Stimulated activated CD8-positive, alpha-beta memory T cell treated with anti-CD3 and anti-CD28 coated beads, Interleukin-7, amount 100 ng/mL, for 4 hours (primary cell): ENCODE measurements at places on chromosomes 3 and 15.

DNA sequence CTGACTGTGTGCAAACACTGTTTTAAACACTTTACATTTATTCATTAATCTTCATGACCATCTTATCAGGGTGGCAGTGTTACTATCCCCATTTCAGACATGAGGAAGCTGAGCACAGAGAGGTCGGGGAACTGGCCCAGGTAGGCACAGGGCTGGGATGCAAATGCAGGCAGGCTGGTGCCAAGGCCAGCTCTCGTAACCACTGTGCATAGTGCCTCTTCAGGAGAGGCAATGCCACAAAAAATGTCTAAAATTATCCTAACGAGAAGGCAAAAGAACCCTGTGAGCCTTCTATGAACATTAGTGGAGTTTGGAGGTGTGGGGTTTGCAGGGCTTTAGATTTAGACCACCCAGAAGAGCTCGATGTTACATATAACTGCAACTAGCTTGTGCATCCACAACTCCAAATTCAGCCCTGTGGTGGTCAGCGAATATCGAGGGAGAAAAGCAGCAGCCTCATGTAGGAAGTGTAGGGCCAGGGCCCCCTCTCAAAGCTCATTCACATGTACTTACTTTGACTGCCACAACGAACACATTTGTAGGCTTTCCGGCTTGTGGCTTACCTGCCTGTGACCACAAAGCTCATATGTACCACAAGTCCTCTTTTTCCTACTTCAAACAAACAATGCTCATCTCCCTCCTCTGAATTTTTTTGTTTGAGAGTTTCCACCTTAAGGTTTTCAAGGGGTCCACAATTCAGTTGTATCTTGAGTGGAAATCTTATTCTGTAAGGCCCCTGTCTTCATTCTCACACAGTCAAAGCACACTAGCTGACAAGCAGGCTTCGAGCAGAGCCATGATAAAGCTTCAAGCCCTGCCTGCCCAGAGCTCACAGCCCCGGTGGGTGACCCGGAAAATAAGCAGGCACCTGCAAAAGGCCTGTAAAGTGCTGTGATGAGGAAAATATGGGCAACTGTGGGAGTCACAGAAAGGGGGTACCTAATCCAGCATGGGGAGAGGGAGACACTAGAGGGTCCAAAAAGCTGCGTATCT, 722.9 kb upstream of the CFAP20DC start:
- peak; percentile 29 for DNase-seq

DNA sequence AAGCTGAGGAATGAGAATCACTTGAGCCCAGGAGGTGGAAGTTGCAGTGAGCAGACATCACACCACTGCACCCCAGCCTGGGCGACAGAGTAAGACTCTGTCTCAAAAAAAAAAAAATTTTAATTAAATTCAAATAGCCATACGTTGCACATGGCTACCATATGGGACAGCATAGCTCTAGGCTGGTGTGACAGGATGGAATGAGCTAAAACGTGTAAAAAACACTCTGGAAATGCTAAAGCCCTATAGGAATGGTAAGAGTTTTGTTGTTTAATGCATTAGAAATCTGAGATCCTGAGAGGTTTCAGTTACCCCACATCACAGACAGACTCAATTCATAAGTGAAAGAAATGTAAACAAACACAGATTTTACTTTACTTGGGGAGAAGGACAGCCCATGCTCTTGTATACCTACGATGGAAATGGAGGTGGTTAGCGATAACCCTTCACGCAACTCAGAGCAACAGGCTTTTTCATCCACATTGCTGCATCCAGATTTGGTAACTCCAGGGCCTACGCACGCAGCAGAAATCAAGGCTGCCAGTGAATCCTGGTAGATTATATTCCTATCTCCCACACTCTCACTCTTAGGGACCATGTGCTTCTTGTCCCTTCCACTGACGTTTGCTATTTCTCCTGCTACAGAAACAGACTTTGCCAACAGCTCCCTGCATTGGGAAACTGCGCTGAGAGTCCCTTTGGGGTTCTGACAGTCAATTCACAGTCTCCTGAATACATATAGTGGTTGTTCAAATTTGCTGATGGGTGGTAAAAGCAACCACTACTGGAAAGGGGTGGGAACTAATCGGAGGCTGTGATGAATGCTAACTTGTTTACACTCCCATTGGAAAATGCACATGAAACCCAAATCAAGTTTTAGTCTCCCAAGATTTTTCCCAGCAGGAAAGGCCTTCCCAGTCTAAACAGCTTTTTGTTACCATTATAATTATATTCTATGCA, 3.1 kb downstream of the SH3BP5 start:
- DNase-seq, result no peak

GRCh38 chr15:34370643-34371042, 3.6 kb upstream of the LPCAT4 start:
- DNase-seq, result no peak

DNA sequence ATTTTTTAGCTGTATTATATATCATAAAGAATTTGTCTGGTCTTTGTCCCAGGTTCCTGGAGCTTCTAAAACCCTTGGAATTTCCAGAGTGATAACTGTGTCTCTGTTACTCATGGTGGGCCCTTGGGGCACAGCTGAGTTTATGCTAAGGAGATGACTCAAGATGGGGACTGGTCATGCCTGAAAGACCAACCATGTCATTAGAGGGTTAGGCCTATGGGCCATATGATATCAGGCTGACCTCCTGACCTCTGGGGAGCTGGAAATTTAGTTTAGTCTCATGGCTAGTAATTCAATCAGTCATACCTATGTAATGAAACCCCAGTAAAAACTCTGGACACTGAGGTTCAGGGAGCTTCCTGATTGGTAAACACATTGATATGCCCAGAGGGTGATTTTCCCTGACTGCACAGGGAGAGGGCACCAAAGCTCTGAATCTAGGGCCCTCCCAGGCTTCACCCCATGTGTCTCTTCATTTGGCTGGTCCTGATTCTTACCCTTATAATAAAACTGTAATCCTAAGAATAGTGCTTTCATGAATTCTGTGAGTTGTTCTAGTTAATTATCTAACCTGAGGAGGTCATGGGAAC, 69.6 kb downstream of the EEFSEC start:
- DNase-seq, result no peak

DNA sequence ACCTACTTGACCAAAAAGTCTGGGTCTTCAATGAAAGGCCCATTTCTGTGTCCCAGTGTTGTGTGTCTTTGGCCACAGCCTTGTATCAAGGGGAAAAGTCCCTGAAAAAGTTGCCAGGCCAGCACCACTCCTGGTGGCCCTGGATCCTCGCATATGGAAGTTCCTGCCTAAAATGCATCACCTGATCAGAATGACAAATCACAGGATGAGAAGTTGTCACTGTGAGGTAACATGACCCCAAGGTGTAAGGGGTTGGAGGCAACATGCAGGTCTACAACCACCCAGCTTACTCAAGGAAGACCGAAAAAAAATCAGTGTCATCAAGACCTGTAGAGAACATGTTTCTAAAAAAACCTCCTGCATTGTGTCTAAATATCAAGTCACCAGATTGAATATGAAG, 25.6 kb downstream of the PARP15 start:
- no peak for DNase-seq

DNA sequence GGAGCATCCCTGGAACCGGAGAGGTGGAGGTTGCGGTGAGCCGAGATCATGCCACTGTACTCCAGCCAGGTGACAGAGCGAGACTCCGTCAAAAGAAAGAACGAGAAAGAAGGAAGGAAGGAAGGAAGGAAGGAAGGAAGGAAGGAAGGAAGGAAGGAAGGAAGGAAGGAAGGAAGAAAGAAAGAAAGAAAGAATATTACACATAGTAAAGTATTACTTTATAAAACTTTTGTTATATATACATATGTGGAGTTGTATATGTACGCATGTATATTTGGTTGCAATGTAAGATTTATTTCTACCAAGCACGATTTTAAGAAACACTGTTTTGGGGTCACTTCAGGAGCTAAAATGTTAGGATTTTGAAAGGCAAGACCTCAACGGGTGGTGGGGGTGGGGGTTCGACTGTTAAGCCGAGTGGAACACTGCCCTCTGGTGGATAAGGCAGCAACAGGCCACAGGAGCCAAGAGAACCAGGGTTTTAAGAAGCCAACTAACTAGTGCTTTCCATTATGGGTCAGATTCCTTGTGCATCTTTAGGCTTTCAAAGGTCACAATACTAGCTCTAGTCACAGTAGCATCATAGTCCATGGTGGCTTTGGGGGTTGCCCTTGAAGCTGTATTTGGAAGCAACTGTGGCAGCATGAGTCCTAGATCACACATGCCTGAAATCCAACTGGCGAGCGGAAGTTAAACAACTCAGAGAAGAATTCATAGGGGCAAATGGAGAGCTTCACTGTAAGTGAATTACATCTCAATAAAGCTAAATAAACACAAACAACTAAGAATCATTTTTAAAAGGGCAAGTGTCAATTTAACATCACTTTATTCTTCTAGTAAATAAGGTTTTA, 22.5 kb downstream of the GLB1 start:
- DNase-seq, result peak; percentile 45

- no peak for DNase-seq
These were observed 7.6 kb upstream of the TRH start for GRCh38 chr3:129966876-129967275.

- DNase-seq, result no peak
These were observed 1.2 kb downstream of the PARP16 start for GRCh38 chr15:65285291-65286068.

- no peak for DNase-seq
These were observed 329.7 kb downstream of the RORA start for GRCh38 chr15:60899322-60899966.

- DNase-seq, result no peak
These were observed 12.4 kb downstream of the TPM1 start for GRCh38 chr15:63054985-63055384.

- peak; percentile 19 for DNase-seq
These were observed 1.0 kb downstream of the TMCC1 start for GRCh38 chr3:129892486-129892856.

- DNase-seq, result no peak
These were observed 1.8 kb upstream of the CCR1 start for GRCh38 chr3:46209746-46210470.

- no peak for DNase-seq
These were observed 644.1 kb upstream of the ARRDC4 start for GRCh38 chr15:97316362-97316761.

GRCh38 chr3:28860307-28860706, 420.6 kb upstream of the RBMS3 start:
- no peak for DNase-seq

DNA sequence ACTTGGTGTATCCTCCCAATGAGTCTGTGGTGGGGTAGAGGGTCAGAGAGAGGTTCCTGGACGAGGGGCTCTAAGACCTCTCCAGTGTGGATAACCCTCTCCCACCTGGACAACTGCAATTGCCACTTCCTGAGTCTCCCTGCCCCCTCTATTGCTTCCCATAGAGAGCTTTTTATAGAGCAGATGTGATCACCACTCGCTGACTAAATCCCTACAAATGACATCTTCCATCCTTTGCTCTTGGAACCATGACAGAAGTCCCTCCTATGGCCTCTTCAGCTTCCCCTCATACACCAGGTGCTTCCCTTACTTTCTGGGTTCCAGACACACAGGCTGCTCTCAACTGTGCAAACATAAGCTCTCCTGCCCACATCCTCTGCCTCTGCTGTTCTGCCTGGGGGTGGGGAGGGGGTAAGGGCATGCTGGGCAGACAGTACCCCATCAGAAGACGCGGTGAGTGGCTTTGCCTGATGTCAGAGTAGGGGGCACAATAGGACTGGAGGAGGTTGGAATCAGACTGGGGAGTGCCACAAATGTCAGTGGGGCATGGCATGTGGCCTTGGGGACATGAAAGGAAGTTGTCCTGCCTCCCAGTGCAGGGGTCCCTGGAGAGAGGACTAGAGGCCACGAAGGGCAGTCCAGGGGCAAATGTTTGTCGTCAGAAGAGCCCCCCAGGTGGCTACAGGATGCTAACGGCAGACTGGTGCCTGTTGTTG, 15.2 kb downstream of the ITIH3 start:
- DNase-seq, result no peak

DNA sequence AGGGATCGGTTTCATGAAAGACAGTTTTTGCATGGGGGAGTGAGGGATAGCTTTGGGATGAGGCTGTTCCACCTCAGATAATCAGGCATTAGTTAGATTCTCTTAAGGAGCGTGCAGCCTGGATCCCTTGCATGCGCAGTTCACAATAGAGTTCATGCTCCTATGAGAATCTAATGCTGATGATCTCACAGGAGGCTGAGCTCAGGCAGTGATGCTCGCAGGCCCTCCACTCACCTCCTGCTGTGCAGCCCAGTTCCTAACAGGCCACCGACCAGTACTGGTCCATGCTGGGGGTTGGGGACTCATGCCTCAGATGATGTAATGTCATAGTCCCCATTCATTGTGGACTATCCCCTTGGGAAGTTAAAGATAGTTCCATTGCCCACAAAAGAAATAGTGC, 255.8 kb downstream of the CACNA2D3 start:
- DNase-seq, result no peak

DNA sequence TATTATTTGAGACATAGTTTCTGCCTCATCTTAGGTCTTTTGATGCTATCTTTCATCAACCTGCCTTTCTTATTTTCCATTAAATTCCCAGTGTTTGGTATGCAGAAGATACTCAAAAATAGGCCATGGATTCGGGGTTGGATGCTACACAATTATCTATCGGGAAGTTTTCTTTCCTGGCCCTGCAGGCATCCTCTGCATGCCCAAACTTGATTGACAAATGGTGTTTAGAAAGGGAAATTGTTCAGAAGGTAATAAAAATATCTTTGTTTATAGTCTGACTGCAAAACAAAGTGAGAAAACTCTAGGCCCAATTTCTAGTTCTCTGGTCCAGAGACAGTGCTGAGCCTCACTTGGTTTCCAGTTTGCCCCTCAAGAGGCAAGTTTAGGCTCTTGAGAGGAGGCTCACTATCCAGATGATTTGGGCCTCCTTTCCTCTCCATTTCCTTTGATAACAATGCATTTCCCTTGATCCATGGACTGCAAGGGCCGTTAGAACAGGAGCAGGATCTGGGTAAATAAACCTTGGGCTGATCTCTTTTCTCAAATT, 157.1 kb upstream of the DPH6 start:
- DNase-seq, result no peak

DNA sequence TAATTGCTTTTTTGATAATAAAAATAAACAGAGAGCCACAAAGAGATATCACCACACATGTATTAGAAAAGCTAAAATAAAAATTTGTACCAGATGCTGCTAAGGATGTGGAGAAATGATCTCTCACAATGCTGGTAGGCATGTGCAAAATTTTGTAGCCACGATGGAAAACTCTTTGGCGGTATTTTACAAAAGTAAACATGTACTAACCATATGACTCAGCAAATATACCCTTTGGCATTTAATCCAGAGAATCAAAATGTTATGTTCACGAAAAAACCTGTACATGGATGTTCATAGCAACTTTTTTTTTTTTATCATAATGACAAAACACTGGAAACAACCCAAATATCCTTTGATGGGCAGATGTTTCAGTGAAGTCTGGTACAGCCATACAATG, 261.2 kb downstream of the LPP start:
- no peak for DNase-seq

GRCh38 chr3:4426782-4427344, 40.2 kb downstream of the SUMF1 start:
- DNase-seq, result no peak
